ENCODE measurements at places on chromosomes 2 and 18. TPM values are rescaled to one million over a fixed set of nuclear protein-coding genes. Genes with fewer than 3 reads are reported as not detected.

DNA sequence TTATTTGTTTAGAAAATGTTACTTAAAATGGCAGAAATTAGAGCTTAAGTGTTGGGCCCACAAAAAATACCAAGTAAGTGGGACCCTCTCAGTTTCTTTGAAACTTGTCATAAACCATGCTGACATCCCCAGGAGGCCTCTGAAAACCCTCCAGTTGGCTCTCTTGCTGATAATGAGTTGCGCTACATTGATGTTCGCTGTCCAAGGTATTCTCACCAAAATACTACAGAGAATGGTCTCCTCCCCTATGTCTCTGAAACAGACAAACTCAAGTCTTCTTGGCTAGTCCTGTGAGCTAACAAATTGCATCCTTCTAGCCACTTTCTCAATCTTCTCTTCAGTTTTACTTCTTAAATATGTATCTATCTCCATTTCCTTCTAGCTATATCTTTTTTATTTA is 669.4 kb downstream of the IRS1 start:
- DNase-seq = no peak

DNA sequence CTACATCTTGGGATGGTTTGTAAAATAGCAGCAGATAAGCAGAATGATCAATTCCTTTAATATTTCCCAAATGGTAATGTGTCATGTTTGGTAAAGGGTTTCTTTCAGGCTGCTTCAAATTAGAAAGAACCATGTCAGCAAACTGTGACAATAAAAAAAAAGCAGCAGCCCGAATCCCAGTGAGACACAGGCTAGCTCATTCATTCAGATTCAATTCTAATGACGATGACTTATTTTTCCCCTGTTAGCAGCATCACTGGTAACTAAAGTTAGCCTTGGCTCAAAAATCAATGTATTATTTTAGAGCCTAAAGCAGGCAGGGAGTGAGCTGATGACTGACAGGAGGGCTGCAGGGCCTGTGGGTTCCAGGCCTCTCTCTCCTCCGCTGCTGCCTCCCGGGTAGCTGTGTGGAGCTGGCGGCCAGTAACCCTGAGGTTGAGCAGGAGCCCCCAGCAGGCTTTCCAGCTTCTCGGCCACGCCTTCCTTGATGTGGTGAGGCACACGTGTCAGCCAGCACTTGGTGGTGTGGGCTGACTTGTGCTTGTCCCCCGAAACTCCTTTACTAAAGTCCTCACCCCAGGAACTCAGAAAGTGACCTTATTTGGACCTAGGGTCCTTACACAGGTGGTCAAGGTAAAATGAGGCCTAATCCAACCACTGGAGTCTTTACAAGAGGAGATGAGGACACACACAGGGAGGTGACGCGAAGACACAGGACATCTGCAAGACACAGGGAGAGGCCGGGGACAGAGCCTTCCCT is 120.5 kb upstream of the HS6ST1 start:
- DNase-seq = no peak

ADD2 gene
- 46.2 TPM for total RNA-seq

FHOD3 gene
- not detected for total RNA-seq

RANBP2 gene
- total RNA-seq = 48.3 TPM

GRCh38 chr2:54681416-54681815 is 42.0 kb upstream of the EML6 start:
- no peak for DNase-seq

DNA sequence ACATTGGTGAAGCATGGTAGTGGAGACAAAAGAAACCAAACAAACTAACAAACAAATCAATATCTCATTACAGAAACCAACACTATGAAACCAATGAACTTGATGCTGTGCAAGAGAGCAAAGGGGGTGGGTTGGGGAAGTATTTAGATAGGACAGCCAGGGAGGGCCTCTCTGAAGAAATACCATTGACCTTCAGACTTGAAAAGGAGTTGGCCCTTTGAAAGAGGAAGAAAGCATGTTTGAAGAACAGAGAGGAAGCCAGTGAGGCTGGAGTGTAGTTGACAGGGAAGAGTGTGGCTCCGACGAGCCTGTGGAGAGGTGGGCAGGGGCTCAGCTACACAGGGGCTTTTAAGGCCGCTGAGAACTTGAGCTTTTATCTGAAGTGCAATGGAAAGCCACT is 151.0 kb upstream of the GATA6 start:
- no peak for DNase-seq

DNA sequence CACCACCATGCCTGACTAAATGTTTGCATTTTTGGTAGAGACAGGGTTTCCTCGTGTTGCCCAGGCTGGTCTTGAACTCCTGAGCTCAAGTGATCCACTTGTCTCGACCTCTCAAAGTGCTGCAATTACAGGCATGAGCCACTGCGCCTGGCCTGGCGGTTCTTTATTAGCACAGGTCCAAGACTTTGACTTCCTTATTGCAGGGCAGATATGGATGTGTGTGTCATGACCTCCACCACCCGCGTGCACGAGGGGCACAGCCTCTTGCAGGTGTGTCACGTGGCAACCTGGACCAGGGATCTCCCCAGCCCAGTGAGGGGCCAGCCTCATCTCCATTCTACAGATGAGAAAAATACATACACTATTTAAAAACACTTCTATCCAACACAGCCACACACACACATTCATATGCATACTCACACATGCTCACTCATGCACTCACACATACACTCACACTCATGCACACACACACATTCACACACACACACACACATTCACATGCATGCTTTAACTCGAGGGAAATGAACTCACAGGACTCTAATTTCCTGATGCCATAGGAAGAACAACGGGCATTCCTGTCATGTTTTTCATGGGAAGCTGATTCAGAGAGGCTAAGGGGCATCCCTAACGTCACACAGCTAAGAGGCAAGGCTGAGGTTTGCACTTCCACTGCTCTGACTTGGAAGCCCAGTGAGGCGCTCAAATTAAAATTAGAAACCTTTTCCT is 38.8 kb downstream of the RRM2 start:
- DNase-seq = no peak
